ENCODE measurements at places on chromosomes 11 and 22. TPM values are rescaled to one million over a fixed set of nuclear protein-coding genes. Genes with fewer than 3 reads are reported as not detected.

Gene PIH1D2
- 1.7 TPM for total RNA-seq

Gene SERPING1
- 0.65 TPM for total RNA-seq

Gene RIMBP3C
- total RNA-seq: 0.87 TPM

Gene ALDH3B1
- 28.6 TPM for total RNA-seq

Gene C11orf58
- 130 TPM for total RNA-seq

Gene ANGPTL5
- total RNA-seq: not detected

Gene SOX6
- 0.39 TPM for total RNA-seq

Gene OR8G5
- not detected for total RNA-seq

Gene MS4A4A
- not detected for total RNA-seq

Gene UPB1
- not detected for total RNA-seq

Gene RAG2
- not detected for total RNA-seq

Gene APOC3
- total RNA-seq: not detected

Gene PARVG
- total RNA-seq: under 0.01 TPM

Gene SPDYC
- total RNA-seq: not detected

Gene VWCE
- total RNA-seq: 0.65 TPM

Gene CARD18
- not detected for total RNA-seq

Gene OR51B5
- total RNA-seq: not detected

Gene TTC28
- 17.8 TPM for total RNA-seq

Gene APOL6
- 6.0 TPM for total RNA-seq

Gene FOLR2
- total RNA-seq: not detected

Gene LMO2
- total RNA-seq: 2.3 TPM

Measured in placental epithelial cell (primary cell).